ENCODE measurements at places on chromosomes 7 and 10.
A peak's percentile ranks its signal among the peaks of the same experiment; 100 is the strongest.

GRCh38 chr10:88490231-88490980, 92.7 kb downstream of the RNLS start:
- DNase-seq = no peak

DNA sequence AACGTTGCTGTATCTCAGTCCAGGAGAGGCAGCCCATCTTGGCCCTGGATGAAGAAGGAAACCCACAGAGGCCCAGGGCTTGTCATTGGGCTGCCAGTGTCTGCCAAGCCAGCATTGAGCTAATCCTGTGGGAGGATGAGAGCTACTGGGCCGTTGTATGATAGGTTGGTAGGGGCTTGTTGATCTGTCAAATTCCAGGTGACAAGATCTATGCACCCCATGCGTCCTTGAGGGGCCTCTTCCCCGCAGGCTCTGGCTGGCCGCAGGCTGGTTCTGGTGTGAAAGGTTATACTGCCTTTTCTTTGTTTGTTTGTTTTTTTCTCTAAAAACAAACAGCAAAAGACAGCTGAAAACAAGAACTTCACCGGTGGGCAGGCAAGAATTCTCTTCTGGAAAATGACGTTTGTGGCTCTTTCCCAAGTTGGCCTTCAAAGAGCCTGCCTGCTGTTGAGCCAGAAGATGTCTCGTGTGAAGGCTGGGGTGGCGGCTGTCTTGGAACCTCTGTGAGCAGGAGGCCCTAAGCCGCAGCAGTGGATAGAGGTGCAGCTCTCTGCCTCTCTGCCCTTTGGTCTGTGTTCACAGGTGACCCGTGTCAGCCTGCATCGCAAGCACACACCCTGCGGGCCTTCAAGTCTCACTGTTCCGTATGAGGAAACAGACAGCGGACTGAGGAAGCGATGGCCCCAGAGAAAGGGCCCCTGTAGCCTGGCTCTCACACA, 23.3 kb downstream of the CYP17A1 start:
- DNase-seq = peak; percentile 83

GRCh38 chr7:156941393-156942182, 7.9 kb upstream of the NOM1 start:
- no peak for DNase-seq

DNA sequence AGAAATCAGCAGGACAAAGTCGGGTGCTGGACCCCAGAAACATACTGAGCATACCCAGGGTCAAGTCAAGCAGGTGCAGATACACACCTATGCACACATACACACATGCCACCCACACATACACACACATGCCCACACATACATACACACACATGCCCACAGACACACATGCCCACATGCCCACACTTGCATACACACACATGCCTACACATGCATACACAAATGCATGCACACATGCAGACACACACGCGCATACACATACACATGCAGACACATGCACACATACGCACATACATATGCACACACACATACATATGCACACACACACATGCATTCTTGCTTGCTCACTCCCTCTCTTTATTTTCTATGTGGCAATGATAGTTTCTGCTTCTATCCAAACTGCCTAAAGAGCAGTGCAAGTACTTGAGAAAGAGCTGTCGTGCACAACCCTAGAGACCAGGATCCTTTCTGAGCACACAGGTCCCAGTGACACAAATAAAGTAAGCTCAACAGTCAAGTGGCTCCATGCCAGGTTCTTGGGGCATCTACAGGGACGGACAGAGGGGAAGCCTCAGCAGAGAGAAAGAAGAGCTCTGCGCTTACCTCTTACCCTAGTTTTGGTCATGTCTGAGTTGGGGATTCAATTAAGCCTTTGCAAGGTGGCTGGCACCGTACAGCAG, 83.7 kb downstream of the EBF3 start:
- peak; percentile 18 for DNase-seq

GRCh38 chr7:156473476-156474240, 166.9 kb upstream of the RNF32 start:
- peak; percentile 28 for DNase-seq

DNA sequence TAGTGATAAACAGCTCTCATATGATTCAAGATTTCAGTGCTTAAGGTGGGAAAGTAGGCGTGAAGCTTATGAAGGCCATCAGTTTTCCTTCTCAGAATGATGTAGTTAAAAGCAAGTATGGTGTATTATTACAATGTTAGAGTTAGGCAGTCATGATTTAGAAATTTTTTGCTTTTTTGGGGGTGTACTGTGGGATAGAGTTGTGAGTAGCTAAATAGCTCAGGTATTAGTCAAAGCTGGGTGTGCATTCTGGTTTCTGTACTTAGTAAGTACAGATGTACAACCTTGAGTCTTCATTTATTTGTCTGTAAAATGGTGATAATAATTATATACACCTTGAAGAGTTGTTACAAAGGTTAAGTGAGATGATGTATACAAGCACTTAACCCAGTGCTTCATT, 52.2 kb downstream of the R3HCC1L start:
- DNase-seq = no peak

- peak; percentile 79 for DNase-seq
These were observed 171.0 kb downstream of the GRID1 start for GRCh38 chr10:86195521-86196157.

DNA sequence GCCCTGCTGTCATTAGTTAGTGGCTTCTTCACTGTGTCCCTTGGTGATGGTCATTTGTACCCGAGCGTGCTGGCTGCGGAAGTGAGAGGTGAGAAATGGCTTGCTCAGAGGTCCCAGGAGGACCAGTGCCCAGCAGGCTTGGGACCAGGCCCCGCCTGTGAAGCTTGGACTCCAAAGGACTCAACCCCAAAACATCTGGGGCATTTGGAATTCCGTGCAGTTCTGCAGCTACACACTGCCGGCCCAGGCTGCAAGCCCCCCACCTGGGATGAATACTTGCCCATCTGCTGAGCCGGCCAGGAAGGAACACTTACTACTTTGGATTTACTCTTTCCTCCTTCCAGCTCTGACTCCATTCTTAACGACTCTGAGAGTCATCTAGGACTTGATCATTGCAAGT, 18.0 kb downstream of the ECHDC3 start:
- DNase-seq = no peak

GRCh38 chr7:155860840-155861479, 48.7 kb upstream of the SHH start:
- peak; percentile 78 for DNase-seq

GRCh38 chr10:82092111-82092510, 217.1 kb downstream of the NRG3 start:
- DNase-seq = no peak

GRCh38 chr10:29671228-29671780, 36.5 kb upstream of the SVIL start:
- DNase-seq = no peak

DNA sequence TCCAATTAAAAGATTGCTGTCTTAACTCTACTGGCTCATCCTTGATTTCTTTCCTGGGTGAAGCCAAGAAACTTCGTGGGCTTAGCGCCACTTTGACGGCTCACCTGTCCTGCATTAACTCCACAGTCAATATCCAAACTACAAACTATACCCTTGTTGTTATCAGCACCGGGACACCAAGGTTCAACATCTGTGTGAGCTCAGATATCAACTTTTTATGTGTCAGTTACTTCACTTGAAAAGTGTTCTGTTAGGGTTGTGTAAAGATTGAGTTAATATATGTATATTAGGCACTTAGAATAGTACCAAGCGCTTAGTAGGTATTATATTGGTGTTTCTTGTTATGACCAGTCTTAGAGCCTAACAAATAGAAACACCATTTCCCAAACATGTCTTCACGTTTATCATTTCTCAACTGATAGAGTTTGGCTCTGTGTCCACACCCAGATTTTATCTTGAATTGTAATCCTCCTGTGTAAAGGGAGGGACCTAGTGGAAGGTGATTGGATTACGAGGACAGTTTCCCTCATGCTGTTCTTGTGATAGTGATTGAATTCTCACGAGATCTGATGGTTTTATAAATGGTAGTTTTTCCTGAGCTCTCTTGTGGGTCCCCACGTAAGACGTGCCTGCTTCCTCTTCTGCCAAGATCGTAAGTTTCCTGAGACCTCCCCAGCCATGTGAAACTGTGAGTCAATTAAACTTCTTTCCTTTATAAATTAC, 19.0 kb upstream of the ST8SIA6 start:
- DNase-seq = no peak

DNA sequence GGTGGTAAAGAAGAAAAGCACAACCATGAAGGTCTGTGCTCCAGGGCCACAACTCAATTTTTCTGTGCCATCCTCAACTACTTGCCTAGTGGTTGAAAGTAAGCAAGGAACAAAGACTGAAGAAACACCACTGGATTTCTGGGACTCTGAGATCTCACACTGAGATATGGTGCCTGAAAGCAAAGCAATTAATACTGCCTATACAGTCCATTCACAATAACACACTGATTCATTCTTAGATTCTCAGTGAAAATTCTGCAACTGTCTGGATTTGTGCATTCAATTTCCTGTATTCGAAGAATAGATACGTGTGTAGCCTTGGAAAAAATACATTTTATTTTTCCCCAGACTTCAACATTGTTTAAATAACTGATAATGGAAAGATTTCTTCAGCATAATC, 116.4 kb upstream of the FAM133B start:
- no peak for DNase-seq

- DNase-seq = no peak
These were observed 191.3 kb downstream of the FGFR2 start for GRCh38 chr10:121406823-121407545.

- DNase-seq = no peak
These were observed 111.6 kb downstream of the VTI1A start for GRCh38 chr10:112558476-112559142.

DNA sequence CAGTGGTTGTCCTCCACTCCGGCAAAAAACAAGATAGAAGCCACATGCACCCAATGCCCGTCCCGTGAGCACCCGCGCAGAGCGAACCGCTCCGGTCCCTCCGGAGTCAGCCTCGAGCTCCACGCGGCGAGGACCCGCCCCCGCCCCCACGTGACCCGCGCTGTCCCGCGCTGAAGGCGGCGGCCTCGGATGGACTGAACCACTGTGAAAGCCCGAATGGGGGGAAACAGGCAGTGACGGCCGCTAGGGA, 766 bp upstream of the EIF3B start:
- DNase-seq = peak; percentile 97

DNA sequence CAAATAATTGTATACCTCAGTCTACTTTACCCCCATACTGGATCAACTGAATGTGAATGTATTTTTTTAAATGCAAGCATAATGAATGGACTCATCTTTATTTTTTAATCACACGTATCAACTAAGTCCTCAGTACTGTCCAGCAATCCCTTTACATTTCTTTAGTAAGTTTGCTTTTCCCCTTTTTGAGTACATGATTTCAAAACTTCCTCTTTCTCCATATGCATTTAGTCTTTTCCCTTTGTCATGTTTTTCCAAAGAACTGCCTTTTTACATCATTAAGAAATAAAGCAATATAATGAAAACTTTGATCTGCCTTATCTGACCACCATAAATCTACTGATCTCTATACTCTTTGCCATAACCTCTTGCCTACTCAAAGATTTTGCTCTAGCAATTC, 182.5 kb upstream of the AKR1E2 start:
- no peak for DNase-seq
